Kidney (tissue), 22 donors: ENCODE measurements at places on chromosomes 16 and 17. TPM values are rescaled to one million over a fixed set of nuclear protein-coding genes. Genes with fewer than 3 reads are reported as not detected.

Gene KATNIP
- 40.2 TPM for total RNA-seq

DNA sequence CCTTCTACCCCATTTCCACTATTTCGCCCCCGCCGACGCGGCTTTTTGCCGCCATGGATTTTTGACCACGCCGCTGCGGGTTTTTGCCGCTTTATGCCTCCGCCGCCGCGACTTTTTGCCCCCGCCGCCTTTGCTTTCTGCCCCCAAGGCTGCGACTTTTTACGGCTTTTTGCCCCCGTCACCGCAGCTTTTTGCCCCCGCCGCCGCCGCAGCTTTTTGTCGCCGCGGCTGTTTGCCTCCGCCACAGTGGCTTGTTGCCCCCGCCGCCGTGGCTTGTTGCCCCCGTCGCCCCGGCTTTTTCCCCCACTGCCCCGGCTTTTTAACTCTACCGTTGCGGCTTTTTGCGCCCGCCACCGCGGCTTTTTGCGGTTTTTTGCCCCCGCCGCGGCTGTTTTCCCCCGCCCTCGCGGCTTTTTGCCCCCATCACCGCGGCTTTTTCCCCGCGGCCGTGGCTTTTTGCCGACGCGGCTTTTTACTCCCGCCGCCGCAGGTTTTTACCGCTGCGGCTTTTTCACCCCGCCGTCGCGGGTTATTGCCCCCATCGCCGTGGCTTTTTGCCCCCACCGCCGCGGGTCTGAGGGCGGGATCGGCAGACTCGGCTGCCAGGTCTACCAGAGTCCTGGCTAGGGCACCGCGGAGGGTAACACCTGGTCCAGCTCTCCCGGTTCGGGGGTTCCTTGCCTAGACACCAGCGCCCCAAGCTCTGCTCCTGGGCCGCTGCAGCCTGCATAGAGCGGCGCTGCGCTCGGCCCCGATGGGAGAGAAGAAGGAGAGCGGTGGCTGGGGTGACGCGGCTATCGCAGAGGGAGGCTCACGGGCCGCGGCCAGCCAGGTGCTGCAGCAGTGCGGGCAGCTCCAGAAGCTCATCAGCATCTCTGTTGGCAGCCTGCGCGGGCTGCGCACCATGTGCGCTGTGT lies 562.7 kb upstream of the WSB1 start:
- no peaks in the 10 kb centered on the region for H3K27me3 ChIP-seq
- DNase-seq, result peak; percentile 71
- H3K4me3 ChIP-seq, result no peak overlapping the region
- no peak overlapping the region for H3K27ac ChIP-seq
- H3K36me3 ChIP-seq, result no peaks in the 10 kb centered on the region

- no peak overlapping the region for H3K4me3 ChIP-seq
- DNase-seq, result peak; percentile 56
- H3K4me1 ChIP-seq, result peaks cover 9% of the 10 kb centered on the region
Observed at GRCh38 chr17:80499560-80499959, 23.2 kb upstream of the NPTX1 start.

GRCh38 chr17:48322060-48322459 lies 108.0 kb downstream of the SKAP1 start:
- H3K36me3 ChIP-seq, result no peaks in the 10 kb centered on the region
- no peak overlapping the region for H3K4me3 ChIP-seq
- H3K27me3 ChIP-seq, result no peaks in the 10 kb centered on the region
- no peaks in the 10 kb centered on the region for H3K4me1 ChIP-seq
- no peak overlapping the region for H3K27ac ChIP-seq
- DNase-seq, result no peak

GRCh38 chr17:17035490-17035889 lies 6.8 kb upstream of the MPRIP start:
- DNase-seq, result no peak
- H3K4me1 ChIP-seq, result no peaks in the 10 kb centered on the region
- no peaks in the 10 kb centered on the region for H3K36me3 ChIP-seq
- H3K27ac ChIP-seq, result no peak overlapping the region
- no peaks in the 10 kb centered on the region for H3K27me3 ChIP-seq
- no peak overlapping the region for H3K4me3 ChIP-seq
